ENCODE measurements at places on chromosomes 2 and 18.
A peak's percentile ranks its signal among the peaks of the same experiment; 100 is the strongest.

GRCh38 chr2:106800976-106801655 is 84.9 kb downstream of the ST6GAL2 start:
- no peak for DNase-seq

DNA sequence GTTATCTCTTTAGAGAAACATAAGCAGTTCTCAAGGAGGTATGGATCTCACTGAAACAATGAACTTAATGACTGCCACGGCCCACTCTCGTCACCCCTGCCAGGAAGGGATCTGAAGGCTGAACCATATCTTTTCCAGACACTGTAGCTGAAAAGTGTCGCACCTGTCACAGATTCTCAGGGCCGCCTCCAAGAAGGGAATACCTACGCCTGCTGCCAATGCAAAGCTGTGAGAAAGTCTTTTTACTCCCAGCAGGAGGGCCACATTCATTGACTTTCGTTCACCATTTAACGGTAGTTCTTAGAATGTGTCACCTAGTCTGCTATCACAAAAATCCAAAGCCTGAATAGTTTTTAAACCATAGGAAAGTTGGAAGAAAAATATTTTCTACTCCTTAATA is 66.7 kb upstream of the SH3BP4 start:
- no peak for DNase-seq

- peak; percentile 96 for DNase-seq
Measured at GRCh38 chr2:132415915-132416722, 486 bp upstream of the GPR39 start.

DNA sequence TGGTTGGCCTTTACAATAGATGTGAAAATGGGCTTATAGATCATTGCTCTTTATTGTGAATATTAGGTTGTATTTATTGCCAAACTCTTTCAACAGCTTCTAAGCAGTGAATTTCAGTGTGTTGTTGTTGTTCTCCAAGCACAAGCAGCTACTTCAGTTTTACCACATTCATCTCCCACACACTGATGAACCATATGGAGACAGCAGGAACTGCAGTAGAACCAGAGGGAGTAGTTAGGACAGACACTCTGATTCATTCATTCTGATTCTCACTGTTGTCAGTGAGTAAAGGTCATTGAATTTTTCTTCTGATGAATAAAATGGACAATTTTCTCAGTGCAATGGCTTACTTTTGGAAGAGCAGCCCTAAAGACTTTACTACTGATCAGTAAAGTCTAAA is 40.2 kb downstream of the CCDC74A start:
- DNase-seq, result no peak

DNA sequence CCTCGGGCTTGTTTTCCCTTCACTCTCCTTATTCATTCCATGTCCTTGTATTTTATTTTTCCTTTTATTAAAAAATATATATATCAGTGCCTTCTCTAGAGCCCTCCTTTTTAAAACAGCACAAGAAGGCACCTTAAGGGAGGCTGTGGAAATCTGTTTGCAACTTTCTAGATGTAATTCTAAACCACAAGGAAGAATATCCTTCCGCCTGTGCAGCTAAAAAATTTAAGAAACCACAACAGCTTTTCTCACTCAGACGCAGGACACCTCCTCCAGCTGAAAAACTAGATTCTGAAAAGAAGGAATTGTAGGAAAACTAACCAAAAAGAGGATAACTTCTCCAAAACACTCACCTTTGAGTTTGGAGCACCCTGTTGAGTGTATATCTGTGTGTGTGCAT is 142.2 kb downstream of the BCL11A start:
- no peak for DNase-seq

DNA sequence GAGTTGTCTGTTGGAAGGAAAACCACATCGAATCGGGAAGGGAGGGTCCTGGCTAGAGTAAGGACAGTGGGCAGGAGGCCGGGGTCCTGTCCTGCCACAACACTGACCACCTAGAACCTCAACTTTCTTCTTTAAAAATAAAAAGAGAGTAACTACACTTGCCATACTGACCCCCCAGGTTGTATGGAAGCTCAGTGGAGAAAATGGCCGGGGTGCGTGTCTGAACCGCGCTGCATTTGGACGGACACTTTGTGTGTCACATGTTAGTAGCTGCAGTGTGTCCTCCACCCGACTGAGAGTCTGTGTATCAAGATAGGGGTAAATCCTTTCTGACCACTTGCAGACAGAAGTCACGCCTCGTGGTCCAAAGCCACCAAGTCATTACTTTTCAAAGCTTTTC is 87.0 kb downstream of the GBX2 start:
- no peak for DNase-seq

DNA sequence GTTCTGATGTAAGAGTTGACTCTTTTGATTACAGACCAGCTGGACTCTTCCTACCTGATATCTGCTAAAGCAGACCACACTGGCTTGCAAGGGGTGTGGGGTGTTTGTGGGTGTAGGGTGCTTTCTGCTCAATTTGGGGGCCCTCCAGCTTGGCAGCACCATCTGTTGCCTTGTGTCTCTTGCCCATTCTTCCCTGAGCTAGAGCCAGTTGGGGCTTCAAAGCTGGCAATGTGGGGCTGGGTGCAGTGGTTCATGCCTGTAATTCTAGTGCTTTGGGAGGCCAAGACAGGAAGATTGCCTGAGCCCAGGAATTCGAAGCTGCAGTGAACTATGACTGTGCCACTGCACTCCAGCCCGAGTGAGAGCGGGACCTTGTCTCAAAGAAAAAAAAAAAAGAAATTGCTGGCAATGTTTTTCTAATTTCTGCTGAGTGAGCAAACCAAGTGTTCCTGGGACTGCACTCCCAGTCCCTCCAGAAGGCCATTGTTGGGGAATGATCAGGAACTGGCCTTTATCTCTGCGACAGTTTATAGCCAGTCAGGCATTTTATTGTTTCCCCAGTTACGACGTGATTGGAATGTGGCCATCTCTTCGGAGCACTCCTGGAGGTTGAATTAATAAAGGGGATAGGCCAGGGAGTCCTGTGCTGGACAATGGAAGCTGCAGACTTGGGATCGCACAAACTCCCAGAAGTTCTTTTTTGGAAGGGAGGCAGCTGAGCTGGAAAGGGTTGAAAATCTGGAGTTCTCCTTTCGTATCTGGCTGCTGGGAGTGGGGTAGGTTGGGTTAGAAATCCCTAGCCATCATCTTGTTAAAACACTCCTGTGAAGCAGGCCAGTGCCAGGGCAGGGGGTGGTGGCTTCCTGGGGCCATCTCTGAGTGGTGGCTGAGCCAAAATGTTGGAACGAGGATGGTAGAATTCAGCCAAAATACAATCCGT is 57.2 kb downstream of the LIPG start:
- no peak for DNase-seq

GRCh38 chr2:53813151-53813550 is 26.3 kb downstream of the ERLEC1 start:
- no peak for DNase-seq

GRCh38 chr2:32168513-32168912 is 2.8 kb downstream of the SLC30A6 start:
- DNase-seq, result peak; percentile 74

DNA sequence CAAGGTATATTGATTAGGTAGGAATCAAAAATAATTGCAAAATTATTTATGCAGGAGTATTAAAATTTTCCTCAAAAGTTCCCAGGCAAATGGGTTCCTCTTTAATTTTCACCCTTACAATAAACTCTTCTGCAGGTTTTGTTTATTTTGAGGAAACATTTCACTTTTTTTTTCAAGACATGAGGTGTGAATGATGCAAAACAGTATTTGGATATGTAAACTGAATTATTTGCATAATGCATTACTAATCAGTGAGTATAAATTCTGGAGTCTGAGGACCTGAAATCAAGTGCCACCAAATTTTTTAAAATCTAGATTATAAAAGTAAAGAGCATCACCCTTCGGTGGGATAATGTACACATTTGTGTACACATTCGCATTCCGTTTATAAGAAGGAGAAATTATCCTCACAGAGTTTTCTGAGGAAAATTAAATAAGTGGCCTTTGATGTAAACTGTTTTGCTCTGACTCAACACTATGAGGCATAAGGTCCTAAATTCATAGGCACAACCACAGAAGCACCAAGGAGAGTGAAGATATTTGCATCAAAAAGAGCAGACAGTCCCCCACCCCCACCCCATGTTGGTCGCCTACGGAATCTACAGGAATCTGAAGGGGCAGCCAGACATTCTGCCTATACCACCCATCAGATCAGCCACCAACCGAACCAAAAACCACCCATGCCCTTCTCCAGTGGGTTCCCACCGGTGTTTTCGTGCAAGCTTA is 33.1 kb downstream of the BCL11A start:
- no peak for DNase-seq

- DNase-seq, result peak; percentile 59
Measured at GRCh38 chr18:63844254-63844653, 43.3 kb upstream of the SERPINB2 start.

DNA sequence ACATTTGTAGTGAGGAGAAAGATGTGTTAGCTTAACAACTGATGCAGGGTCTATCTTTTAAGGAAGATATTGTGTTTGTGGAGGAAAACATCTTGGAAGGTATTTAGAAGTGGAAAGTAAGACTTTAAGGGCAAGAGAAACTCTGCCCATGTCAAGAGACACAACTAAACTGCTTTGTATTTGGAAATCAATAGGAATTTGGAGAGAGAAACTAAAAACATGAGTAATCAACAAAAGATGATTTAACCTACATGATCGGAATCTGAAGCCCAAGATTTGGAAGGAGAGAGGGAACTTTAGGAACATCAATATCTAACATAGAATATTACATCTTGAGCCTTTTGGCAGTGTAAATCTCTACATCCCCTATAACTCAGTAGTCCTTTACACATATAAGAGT is 184.2 kb upstream of the COL3A1 start:
- no peak for DNase-seq

DNA sequence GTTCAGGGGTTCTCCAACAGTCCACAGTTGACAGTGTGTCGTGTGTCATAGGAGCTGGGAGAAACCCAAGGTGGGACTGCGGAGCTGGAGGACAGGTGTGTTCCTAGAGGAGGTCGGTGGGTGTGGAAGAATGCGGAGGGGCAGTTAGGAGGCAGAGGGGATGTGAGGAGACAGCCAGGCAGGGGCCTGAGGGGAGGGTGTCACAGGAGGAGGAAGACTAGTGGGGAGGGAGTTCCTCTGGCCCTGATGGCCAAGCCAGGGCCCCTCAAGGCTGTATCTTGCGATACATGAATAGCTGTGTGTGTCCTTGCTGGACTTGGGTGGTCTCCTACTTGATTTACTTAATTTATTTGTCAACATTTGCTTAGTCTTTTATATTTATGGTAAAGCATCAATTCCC is 519.6 kb upstream of the HS6ST1 start:
- no peak for DNase-seq

GRCh38 chr2:11498543-11499034 is 32.6 kb upstream of the E2F6 start:
- no peak for DNase-seq

DNA sequence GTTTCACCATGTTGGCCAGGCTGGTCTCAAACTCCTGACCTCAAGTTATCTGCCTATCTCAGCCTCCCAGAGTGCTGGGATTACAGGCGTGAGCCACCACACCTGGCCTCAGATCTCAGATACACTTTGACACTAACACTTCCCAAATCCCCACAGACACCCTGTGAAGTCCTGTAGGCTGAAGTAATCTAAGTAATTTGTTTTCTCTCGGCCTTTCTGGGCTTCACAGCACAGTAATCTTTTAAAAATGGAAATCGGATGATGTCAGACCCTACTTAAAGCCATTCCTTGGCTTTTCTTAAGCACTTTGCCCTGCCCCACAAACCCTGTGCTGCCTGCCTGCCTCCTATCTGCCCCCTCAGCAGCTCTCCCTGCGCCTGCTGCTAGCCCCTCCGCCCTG is 16.2 kb downstream of the ATIC start:
- DNase-seq, result no peak

DNA sequence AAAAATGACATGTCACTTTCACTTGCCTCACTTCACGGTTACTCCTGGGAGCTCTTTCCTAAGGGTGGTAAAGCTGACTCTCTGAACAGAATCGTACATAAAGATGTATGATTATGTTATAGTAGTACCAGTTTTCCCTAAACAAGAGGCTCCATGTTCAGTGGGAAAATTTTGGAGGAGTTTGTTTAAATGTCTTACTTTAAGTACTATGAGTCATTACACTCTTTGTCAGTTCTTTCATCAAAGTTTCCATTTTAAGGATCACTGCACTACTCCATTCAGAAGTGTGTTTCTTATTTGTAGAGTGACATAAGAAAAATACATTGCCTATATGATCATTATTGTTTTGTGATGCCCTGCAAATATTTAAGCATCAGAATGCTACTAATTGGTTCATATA is 121.1 kb upstream of the FIGN start:
- DNase-seq, result no peak

DNA sequence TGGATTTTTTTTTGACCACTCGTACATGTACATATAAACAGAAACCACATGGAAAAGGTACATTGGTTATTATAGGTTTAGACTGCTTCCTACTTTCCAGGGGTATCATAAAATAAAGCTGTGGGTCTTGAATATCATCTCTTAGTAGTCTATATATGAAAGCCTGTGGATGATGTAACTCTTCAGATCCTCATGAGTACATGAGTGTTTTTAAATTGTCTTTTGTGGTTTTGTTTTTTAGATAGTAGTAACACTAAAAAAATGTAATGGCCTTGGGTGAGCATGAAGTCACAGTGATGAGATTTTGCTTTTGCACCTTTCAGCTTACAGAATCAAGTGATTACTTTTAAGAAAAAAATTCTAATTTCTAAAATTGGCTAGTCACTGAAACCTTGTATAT is 80.2 kb downstream of the RAB3GAP1 start:
- DNase-seq, result no peak

- DNase-seq, result no peak
Measured at GRCh38 chr2:7492719-7493118, 575.5 kb downstream of the RNF144A start.

GRCh38 chr2:143704451-143705106 is 575.4 kb downstream of the ARHGAP15 start:
- no peak for DNase-seq

GRCh38 chr2:105521616-105522015 is 122.8 kb upstream of the FHL2 start:
- DNase-seq, result no peak

DNA sequence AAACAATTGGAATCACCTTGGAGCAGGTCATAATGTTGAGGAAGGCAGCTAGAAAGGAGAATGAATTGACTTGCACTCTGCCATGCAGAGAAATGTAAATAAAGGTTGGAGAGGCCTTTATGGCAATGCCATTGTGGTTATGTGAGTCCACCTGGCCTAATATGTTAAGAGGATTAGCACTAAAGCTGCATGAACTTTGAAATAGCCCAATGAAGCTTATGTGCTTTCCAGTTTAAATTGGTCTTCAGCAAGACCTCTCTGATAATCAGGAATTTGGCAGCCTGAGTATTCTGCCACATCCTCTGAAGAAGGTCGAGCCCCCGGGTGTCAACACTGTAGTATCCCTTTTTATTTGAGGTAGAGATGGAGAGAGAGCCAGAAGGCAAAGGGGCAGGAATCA is 464.9 kb downstream of the CDH2 start:
- DNase-seq, result peak; percentile 85

DNA sequence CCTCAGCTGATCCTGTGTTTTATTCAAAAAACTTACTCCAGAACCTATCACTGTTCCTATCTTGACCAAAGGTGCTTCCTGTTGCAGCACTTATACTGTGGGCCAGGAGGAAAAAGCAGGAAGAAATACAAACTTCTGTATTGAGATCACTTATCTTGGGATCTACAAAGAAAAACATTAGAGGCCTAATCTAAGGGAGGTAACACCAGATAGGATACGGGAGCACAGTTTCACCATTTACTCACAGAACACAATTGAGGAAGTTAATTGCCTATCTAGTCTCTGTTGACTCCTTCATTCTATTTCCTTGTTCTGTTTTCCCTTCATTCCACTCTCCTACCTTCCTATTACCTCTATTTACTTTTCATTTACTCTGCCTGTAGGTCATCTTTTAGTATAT is 287.2 kb upstream of the LINC00305 start:
- DNase-seq, result no peak

Measured in DMS79 treated with DMSO at 0.1 percent for 48 hours (cell line).